ENCODE measurements at places on chromosomes 2 and 18.

DNA sequence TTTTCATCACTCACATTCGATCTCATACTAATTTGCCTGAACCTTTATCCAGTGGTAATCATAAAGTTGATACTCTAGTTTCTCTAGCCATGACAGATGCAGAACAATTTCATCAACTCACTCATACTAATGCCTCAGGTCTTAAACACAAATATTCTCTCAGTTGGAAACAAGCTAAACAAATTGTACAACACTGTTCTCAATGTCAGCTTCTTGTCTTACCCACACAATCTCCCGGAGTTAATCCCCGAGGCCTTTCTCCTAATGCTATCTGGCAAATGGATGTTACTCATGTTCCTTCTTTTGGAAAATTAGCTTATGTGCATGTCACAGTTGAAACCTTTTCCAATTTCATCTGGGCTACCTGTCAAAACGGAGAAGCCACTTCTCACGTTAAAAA, 11.5 kb upstream of the CNOT11 start:
- DNase-seq, result no peak

- DNase-seq, result no peak
Observed at GRCh38 chr2:190766174-190766572, 114.4 kb upstream of the GLS start.

GRCh38 chr2:227191367-227191766, 26.9 kb downstream of the COL4A3 start:
- no peak for DNase-seq

DNA sequence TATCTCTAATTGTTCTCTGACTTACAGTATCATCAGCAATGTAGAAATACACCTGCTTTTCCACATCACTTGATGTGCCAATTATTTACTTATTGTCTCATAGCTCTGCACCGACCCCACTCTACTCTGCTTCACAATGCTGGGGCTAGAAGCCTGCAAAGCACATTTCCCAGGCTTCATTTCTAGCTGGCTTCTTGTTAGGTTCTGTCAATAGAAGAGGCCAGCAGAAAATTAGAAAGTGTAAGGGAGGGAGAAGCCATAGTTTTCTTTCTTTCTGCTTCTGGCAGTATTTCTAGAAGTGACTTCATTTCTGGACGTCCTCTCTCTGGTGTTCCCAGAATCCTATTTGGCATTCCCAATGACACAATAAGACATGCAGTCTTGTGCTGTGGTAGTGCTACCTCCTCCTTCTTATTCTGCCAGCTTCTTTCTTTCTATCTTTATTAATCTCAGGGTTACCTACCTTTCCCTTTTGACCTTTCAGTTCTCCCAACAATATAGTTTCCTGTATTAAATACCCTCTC, 12.5 kb upstream of the TANC1 start:
- no peak for DNase-seq

DNA sequence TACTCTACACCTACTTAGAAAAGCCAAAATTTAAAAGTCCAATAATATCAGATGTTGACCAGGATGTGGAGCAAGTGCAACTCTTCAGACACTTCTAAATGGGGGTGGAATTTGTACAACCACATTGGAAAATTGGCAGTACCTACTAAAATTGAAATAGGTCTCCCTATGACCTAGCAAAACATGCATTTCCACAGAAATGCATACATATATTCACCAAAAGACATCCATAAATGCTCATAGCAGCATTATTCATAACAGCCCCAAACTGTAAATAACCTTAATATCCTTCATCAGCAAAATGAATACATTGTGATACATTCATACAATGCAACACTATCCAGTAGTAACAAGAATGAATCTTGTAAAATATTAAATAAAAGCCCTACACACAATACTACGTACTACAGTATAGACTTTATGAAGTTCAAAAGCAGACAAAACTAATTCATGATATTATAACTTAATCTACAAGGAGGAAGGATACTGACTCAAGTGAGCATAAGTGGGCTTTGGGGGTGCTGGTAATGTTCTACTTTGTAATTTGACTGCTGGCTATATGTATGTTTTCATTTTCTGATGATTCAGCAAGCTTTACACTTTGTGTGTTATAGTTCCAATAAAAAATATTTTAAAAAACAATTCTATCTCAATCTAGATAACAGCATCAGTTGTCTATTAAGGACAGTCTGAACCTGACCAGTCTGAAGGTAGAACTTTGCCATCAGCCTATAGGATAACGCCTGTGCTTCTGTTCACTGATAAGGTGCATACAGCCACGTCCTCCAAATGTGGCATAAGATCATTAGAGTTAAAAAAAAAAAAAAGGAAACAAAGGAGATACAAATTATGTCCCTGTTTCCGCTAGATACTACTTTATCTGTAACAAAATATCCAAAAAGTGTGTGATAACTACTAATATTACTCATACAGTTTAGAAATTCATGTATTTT, 6.6 kb upstream of the TNFRSF11A start:
- DNase-seq, result no peak

Data from DMS79 treated with DMSO at 0.1 percent for 48 hours (cell line).